ENCODE measurements at places on chromosomes 12 and 14.

GRCh38 chr12:15525441-15525840, 203.1 kb downstream of the PTPRO start:
- no peak for DNase-seq

GRCh38 chr12:82886671-82887340, 200.1 kb downstream of the TMTC2 start:
- no peak for DNase-seq

DNA sequence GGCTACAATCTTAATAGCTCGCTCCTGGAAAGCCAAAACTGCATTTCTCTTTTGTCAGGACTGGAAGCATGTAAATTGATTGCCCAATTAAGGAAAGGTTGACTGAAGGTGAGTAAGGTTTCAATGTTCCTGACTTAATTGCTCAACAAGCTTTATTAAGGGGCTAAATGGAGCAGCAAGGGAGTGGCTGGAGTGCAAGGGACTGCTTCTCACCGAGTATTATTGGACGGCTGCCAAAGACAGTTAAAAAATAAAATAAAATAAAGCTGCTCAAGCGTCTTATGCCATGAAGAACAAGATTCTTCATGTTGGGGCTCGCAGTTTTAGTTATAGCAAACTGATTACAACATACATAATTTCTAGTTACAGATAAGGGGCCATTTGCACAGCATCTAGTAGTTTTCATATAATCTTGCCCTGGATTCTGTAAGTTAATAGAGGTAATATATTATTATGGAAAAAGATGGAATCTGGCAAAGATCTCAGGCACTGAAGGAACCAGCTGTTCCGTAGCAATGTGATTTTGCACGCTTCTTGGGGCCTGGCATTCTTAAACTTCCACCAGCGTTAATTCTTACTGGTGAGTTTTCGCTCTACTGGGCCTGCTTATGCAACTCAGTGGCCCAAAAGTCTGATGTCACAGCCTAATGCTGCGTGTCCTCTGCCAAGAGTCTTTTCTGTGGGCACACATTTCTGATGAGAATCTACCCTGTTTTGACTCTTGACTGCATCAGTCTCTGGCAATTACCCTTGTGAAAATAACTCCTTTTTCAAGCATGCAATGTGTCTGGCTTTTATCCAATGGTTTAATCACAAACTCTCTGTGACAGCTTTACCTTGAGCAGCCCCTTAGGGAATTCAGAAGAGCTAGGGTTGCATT, 108.5 kb downstream of the SLC38A1 start:
- no peak for DNase-seq

DNA sequence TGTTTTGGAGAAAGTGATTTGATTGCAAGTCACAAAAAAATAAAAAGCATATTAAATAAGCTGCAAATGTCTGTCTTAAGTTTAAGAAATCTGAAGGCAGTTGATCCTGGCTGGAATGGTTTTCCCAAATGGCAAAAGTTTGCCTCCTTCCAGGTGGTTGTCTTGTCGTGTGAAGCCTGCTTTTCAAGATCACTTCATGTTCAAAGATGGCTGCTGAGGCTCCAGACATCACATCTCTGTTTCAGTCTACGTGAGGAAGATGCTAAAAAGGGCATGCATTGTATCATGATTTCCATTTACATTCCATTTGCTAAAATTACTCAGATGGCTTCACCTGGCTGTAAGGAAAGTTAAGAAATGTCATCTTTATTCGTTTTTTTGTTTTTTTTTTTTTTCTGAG, 31.6 kb upstream of the HMGA2 start:
- no peak for DNase-seq

- no peak for DNase-seq
Measured at GRCh38 chr12:50545786-50546185, 41.0 kb downstream of the DIP2B start.

GRCh38 chr12:64001439-64001838, 156.9 kb downstream of the SRGAP1 start:
- no peak for DNase-seq

- DNase-seq, result no peak
Measured at GRCh38 chr14:103423050-103423461, 37.8 kb downstream of the MARK3 start.

- no peak for DNase-seq
Measured at GRCh38 chr14:100775831-100776591, 49.3 kb downstream of the DLK1 start.

- no peak for DNase-seq
Measured at GRCh38 chr12:47712171-47712570, 6.3 kb upstream of the RPAP3 start.

- no peak for DNase-seq
Measured at GRCh38 chr12:113463746-113464451, 7.8 kb downstream of the LHX5 start.

- no peak for DNase-seq
Measured at GRCh38 chr12:23209793-23210192, 584.8 kb downstream of the ETNK1 start.

- DNase-seq, result no peak
Measured at GRCh38 chr14:24428628-24429394, 657 bp downstream of the CBLN3 start.

DNA sequence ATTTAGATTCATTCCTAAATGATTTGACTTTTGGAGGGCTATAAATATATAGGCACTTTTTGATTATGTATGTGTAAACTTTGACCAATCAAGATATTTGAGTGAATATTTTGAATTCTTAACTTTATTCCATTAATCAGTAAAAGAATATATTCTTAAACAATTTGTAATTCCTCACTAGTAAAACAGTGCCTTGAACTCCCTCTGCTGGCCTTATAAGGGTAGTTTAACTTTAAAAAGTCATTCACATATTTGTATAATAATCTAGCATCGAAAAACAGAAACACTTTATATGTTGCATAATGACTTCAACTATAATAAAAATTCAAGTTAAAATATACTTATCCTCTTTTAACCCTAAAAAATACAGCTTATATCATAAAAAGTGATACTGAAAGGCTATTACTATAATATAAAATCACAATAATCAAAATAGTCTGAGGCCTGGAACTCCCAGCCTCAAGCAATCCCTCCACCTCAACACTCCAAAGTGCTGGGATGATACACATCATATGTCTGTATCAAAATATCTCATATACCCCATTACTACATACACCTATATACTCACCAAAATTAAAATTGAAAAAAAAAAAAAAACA, 31.2 kb downstream of the CCDC59 start:
- DNase-seq, result no peak

GRCh38 chr12:56040963-56041551, 661 bp upstream of the RPS26 start:
- no peak for DNase-seq

GRCh38 chr12:46553911-46554310, 181.3 kb upstream of the SLC38A2 start:
- DNase-seq, result no peak

- no peak for DNase-seq
Measured at GRCh38 chr12:109109746-109110350, 6.5 kb upstream of the ACACB start.

DNA sequence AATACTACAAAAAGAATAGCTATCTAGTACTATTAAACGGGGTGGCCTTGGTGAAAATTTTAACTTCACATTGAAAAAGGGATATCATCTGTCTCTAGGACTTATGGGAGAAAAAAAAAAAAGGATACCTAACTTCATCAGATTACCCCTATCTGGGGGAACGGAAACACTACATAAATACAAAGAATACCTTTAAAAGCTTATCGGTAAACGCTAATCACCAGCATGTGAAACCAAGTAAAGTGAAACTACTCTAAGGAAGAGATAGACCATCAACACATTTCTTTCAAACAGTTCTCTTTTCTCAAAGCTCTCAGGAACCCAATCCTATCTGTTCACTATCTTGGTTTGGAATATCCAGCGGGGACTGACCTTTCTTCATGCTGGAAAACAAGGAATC, 3.5 kb downstream of the KICS2 start:
- DNase-seq, result no peak

- DNase-seq, result no peak
Measured at GRCh38 chr12:6198556-6198955, 1.6 kb upstream of the CD9 start.

Data from stimulated activated CD8-positive, alpha-beta memory T cell treated with anti-CD3 and anti-CD28 coated beads, Interleukin-7, amount 100 ng/mL, for 48 hours (primary cell).